Hindlimb muscle (tissue), 1 donor: ENCODE measurements at places on chromosomes 5 and 9. TPM values are rescaled to one million over a fixed set of nuclear protein-coding genes. Genes with fewer than 3 reads are reported as not detected.

The TOR2A gene
- 9.7 TPM for polyA plus RNA-seq

The GNA14 gene
- polyA plus RNA-seq, result 6.0 TPM

The SPATA31C1 gene
- not detected for polyA plus RNA-seq

The TAF11L7 gene
- not detected for polyA plus RNA-seq

- no peak for DNase-seq
Observed at GRCh38 chr5:95826949-95827891, 4.7 kb upstream of the GLRX start.

DNA sequence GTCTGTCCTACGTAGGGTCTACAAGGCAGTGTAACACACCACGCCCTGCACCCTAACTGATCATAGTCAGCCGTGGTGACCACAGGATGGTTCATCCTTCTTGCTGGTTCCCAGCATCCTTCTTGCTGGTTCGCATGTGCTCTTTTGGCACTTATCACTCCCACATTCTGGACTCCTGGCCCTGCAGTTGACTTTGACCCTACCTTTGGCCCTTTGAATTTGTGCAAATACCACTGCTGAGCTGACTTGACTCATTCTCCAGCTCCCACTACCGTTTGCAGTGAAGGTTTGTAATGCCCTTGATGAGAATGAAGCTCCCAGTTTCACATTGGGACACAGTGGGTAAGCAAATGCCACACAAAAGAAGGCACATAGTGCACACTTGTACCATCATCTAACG lies 33.8 kb downstream of the PALM2AKAP2 start:
- no peak for DNase-seq

GRCh38 chr9:34559624-34560455 lies 29.7 kb downstream of the CNTFR start:
- no peak for DNase-seq

GRCh38 chr5:177325868-177326381 lies 14.2 kb upstream of the MXD3 start:
- DNase-seq, result no peak

DNA sequence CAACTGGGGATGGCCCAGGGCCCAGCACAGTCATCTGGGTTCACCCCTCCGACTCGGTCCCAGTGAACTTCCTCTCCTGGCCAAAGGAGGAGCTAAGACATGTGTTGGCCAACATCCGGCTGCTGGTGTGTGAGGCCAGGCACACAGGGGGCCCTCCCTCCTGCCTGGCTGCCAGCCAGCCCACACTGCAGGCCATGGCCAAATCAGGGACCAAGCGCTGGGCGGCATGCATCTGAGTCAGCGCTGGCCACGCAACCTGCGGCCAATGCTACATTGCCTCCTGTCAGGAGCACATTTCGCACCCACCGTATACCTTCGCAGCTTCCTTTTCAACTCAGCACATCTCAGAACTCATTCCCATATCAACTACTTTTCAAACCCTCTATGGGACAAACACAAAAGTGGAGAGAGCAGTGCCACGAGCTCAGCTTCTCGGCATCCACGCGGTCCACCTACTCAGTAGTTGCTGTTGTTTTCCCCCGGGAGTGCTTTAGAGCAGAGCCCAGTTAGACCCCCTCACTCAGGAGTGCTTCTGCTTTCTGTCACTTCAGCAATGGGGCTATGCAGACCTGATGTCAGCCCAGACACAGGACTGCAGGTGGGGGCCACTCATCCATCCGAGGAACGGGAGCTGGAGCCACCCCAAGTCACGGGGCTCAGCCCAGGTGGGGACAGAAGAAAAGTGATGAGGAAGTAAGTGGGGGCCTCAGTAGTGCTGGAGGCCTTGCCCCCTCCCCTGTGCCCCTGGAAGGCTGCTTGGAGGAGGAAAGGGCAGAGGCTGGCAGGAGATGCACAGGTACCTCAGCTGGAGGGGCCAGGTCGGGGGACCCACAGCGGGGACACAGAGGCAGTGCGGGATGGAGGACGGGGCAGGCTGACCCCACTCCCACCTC lies 13.9 kb downstream of the NINJ1 start:
- DNase-seq, result peak; percentile 69

DNA sequence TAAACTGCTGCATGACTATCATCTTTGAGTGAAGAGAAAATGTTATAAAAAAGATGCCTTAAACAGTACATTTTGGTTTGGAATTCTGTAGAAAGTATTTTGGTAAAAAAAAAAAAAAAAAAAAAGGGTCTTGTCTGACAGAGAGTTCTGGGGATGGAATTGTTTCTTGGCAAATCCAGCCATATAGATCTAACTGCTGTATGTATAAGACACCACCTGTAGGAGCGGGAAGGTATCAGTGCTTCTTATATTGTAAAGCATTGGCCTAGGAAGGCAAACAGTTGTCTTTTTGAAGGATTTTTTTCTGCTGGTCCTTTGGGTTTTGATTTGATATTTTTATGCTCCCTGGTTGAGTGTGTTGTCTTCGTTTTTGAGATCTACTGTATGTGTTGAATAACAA lies 2.8 kb downstream of the PURA start:
- no peak for DNase-seq

GRCh38 chr9:69633716-69634115 lies 38.5 kb downstream of the APBA1 start:
- DNase-seq, result no peak
